ENCODE measurements at places on chromosomes 4 and X.

DNA sequence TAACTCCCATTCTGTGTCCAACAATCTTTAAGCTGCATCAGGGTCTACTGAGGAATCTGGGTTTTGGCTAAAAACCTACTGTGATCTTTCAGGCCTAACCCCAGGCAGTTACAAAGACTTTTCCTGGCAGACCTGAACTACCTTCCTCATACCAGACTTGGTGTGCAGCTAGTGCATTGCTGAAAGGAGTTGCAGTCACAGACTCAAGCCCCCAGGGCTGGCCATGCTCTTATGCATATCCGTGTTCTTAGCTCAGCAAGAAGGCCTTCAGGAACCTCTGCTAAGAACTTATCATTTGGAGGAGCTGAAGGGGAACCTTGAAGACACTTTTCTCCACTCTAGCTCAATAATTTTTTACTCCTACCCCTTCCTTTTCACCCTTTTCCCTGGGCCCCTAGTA lies 147.5 kb downstream of the INPP4B start:
- no peak for DNase-seq

- no peak for DNase-seq
Observed at GRCh38 chrX:109886122-109886761, 116.7 kb upstream of the TMEM164 start.

GRCh38 chr4:184851200-184851541 lies 25.4 kb upstream of the ACSL1 start:
- DNase-seq, result no peak

DNA sequence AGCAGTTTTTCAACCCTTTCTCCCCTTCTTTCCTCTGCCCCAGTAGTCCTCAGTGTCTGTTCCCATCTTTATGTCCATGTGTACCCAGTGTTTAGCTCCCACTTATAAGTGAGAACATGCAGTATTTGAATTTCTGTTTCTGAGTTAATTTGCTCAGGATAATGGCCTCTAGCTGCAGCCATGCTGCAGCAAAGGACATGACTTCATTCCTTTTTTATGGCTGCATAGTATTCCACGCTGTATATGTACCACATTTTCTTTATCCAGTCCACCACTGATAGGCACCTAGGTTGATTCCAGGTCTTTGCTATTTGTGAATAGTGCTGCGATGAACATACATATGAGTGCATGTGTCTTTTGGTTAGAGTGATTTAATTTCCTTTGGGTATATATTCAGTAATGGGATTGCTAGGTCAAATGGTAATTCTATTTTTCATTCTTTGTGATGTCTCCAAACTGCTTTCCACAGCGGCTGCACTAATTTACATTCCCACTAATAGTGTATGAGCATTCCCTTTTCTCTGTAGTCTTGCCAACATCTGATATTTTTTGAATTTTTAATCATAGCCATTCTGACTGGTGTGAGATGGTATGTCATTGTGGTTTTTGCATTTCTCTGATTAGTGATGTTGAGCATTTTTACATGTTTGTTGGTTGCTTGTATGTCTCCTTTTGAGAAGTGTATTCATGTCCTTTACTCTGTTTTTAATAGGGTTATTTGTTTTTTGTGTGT lies 54.6 kb upstream of the ANK2 start:
- DNase-seq, result no peak

- DNase-seq, result no peak
Observed at GRCh38 chrX:76919761-76920160, 492.3 kb downstream of the MAGEE1 start.
